ENCODE measurements at places on chromosomes 3 and 15.

- no peak for DNase-seq
These were observed 38.1 kb downstream of the CHAC1 start for GRCh38 chr15:40991355-40991754.

- DNase-seq: no peak
These were observed 18.0 kb downstream of the LRRK1 start for GRCh38 chr15:100937171-100937570.

DNA sequence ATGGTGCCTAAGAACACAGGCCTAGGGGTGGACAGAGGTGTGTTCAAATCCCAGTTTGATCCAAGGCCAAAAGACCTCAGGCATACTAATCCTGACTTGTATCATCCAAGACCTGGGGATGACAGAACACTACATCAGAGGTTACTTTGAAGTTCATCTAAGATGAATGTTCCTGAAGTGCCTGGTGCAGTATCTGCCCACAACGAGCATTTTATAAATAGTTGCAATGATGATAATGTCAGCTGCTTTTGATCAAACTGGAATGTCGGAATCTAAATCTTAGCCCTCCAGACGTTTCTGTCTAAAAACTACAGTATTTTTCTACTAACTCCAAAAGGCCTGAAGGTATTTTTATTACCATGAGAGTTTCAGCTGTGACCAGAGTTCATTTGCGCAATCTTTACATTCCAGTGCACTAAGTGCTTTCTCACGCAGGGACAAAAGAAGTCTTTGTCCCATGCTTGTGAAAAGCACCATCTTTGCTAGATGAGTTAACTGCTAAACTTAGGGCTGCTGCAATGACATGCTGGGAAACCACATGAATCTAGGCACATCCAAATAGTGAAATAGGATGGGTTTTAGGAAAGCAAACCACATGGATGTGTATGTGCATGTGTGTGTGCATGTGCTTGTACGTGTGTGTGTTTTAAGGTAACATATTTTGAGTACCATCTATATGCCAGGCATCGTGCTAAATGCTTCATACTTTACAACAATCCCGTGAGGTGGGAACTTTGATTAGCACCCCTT, 18.1 kb downstream of the ANXA2 start:
- DNase-seq: peak; percentile 99

DNA sequence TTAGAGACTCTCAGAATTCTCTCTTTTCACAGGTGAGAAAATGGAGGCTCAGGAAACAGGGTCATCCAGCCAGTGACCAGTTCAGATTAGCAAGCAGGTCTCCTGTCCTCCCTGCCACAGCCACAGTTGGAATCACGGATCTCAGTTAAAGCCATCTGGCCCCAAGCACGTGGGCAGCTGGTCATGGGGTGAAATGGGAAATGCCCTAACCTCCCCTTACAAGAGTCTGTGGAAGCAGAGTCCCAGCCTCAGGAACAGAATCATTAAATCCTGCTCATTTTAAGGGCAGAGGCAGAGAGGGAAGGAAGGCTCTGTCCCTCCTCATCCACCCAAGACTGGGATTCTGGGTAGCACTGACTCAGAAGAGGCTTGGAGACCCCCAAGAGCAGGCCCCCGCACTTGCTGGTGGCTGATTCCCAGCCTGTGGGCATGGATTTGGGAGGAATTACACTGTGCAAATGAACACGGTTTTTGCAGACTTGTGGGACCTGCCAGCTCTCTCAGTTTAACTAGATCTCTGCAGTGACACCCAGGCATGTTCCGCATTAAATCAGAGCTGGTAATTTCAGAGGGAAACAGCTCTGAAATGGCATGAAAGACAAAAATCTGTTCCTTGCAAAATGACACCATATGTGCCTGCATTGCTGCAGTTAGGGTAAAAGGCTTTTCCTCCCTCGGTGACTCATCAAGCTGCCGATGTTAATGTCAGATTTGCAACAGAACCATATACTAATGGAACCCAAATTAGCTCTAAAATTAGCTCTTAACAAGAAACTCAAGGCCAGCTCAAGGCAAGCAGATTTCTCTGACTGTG, 89.0 kb downstream of the BDH1 start:
- peak; percentile 88 for DNase-seq

DNA sequence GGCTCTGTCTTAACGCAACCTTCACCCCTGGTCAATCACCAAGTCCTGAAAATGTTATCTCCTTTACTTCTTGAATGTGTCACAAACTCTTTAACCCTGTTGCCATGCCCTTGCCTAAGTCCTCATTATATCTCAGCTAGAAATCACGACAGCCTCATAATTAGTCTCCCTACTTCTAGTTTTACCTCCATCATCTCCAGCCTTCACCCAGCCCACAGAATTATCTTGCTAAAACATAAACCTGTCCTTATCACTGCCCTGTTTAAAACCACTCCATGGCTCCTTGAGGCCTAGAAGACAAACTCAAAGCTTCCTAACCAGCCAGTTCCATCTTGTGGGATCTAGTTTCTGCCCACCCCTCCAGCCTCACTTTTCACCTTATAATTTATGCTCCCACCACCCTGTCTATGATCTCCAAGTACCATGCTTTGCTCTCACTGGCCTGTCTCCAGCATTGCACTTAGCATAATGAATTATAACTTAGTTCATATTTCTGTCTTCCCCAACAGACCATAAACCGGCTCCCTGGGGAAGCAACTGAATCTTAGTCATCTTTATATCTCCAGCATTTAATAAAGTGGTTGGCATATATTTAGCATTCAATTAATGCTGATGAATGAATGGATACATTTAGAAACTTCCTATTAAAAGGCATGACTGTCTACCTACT, 39.2 kb downstream of the GPR176 start:
- peak; percentile 70 for DNase-seq

DNA sequence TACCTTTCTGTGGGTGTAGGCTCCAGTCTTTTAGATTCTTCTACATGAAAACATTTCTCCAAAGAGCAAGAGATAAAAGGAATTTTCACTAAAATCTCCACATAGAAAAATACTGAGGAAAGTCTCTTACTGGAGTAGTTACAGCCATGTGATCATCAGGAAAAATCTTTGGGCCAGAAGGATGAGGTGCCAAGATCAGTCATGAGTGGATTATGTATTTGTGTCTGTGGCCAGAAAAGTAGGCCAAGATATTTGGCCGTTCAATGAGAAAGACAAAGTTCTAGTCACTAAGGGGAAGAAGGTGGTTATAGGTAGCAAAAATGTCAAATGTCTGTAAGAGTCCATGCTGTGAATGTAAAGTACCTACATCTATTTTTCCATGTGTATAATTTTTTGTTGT, 339.3 kb downstream of the NSUN3 start:
- no peak for DNase-seq

DNA sequence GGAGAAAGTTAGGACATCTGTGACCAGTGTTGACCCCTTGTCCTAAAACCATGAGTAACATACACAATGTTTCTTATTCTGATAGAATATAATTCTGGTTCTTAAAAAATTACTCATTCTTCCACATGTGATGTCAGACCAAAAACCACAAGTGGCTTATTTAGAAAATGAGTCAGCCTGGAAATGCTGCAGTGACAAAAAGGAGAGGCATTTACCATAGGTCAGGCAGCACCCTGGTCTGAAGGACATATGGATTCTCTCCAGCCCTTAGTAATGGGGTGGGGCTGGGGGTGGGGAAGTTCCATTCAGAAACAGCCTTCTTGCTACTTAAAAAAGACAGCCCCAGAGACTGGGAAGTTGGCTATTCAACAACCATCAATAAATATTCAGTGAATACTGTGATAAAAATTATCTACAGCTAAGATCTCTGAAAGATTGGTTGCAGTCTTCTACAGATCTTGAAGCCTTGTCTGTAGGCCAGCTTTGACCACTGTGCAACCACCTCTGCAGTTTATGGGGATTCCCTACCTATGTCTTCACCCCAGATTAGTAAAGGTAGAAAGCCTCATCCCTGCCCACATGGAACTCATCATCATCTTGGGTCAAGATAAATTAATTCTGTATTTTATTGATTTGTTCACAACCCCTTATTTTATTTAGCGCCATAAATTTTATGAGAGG, 34.9 kb upstream of the TIMP4 start:
- DNase-seq: peak; percentile 99

GRCh38 chr3:99579246-99579645, 59.1 kb upstream of the COL8A1 start:
- DNase-seq: peak; percentile 85

DNA sequence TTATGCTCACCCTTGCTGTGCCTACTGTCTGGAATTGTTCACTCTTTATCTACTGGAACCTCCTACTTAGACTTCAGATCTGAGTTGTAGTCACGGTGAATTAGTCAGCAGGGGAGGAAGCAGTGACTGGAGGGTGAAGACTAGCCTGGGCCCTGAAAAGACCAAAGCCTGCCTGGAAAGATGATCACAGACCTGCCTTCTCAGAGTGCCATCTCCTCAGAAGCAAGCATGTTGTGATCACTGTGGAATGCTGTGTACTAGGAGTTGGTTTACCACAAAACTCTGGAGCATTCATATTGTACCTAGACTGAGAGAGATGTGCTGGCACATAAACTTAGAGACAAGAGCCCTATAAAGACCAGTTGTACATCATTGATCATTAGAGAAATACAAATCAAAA, 100.7 kb upstream of the SCN10A start:
- DNase-seq: no peak

GRCh38 chr3:127819086-127819485, 3.2 kb downstream of the MGLL start:
- DNase-seq: no peak

DNA sequence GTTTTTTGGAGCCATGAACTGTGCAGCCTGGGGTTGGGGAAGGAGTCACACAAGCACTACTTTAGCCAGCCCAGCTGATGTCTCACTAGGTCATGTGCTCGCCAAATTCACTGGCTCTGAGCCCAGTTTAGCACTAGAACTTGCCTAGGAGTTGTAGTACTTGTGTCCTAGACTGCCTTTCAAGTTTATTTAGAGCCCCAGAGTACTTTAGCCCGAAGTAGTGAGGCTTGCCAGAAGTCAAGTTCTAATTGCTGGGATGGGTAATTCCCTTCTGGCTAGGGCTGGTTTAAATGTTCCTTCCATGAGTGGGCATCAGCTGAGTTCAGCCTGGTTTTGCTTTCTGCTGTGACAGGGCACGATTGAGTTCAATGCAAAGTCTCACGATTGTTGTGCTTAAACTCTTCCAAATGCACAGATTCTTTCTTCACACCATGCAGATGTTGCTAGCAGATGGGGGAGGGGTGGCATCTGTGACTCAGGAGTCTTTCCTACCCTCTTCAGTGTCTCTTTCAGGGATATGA, 228.2 kb upstream of the ZPLD1 start:
- DNase-seq: peak; percentile 80

GRCh38 chr3:69948246-69948862, 51.2 kb upstream of the SAMMSON start:
- DNase-seq: peak; percentile 50

GRCh38 chr3:9746330-9746729, 3.4 kb upstream of the OGG1 start:
- peak; percentile 75 for DNase-seq

DNA sequence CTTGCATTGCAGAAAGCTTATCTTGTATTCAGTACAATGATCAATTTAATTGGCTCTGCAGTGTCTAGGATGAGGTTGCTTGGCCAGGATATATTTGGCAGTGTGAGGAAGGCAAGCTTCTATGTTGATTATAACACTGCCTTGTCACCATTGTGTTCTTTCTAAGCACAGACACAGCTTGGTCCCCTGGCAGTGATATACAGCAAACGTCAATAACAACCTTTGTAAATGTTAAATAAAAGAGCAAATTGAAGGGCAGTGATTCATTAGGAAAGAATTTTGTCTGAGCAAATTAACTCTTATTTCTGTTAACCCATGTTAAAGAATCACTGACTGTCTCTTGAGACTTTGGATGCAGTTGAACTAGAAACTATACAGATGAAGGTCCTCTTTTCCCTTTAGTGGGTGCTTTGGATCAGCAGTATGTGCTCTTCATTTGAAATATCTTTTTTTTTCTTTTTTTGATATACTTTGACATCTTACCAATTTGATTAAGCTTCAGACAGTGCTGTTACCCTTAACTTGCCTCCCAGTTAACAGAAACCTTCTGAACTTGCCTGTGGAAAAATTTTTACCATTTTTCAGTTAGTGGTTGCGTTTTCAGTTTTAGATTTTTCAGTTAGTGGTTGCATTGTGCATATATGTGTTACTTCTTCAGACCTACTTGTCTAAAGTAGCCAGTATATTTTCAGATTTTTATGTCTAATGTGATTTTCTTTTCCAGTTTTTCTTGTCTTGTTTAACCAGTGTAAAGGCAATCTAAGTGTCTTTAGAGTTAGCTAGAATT, 199.8 kb downstream of the TCF12 start:
- peak; percentile 48 for DNase-seq

- peak; percentile 8 for DNase-seq
These were observed 5.3 kb downstream of the POU1F1 start for GRCh38 chr3:87270908-87271700.

DNA sequence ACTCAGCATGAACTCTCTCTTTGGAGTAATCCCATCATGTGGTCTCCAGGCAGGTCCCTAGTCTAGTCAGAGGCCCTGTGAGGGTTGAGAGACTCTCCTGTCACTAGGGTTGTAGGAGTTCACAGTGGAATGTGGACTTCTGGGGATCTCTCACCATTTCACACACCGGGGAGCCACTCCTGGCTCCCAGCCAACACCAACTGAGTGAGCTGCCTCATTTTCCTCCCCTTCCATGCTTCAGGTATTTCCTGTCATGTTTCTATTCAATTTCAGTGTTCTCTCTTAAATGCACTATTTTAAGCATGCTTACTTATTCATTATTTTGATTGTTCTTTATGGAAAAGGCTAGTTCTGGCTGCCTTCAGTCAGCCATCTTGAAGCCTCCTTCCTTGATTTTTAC, 467.5 kb upstream of the ARL6 start:
- no peak for DNase-seq

DNA sequence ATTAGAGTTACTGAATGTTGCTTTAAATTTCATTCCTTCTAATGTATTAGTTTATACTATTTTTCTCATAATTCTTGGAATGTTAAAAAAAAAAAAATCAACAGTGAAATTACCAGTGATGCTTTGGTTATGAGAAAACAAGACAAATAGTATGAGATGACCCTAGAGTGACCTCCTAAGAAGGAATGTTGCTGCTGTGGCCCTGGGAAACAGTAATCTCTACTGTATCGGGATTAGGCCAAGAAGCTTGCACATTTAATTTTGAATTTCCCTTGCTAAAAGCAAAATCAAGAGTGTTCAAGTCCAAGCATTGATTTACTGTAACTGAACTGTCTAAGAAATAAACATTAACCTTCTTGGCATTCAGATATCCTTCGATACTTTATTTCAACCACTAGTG, 18.1 kb downstream of the TOPBP1 start:
- no peak for DNase-seq

GRCh38 chr3:158801201-158801600, 653 bp upstream of the MFSD1 start:
- peak; percentile 23 for DNase-seq

- DNase-seq: no peak
These were observed 28.7 kb upstream of the HCN4 start for GRCh38 chr15:73397461-73397860.

DNA sequence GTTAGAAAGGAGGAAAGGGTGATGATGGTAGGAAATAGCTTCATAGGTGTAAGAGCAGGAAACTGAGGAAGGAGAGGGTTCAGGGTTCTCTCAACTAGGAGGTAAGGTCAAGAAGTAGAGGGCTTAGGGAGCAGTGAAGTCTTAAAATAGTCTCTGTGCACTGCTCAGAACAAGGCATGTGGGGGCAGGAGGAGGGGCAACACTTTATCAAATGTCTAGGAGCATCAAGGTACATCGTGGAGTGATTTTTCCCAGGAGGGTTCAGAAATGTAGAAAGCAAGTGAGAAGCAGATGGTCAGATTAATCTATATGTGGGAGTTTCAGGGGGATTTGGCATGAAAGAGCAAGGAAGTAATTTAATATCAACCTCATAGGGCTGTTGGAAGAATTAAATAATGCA, 58.8 kb downstream of the TNIK start:
- DNase-seq: no peak

- DNase-seq: no peak
These were observed 49.2 kb downstream of the CYFIP1 start for GRCh38 chr15:22930782-22931484.
